ENCODE measurements at places on chromosomes 3 and 15.

DNA sequence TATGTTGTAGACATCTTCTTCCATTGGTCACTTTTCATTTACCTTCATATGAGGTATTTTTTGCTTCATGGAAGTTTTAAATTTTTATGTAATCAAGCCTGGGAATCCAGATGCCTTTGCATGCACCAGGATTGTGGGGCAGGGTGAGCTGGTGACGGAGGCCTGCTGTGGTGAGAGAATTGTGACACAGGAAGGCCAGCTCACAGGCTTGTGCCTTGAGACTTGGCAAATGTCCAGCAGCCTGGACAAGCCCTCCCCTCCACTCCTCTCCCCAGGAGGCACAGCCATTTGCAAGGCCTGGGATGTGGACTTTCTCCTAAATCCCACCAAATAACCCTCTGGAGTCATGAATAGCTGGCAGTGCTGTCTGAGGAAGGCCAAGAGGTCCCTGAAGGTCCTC lies 67.4 kb downstream of the RHCG start:
- DNase-seq: no peak

DNA sequence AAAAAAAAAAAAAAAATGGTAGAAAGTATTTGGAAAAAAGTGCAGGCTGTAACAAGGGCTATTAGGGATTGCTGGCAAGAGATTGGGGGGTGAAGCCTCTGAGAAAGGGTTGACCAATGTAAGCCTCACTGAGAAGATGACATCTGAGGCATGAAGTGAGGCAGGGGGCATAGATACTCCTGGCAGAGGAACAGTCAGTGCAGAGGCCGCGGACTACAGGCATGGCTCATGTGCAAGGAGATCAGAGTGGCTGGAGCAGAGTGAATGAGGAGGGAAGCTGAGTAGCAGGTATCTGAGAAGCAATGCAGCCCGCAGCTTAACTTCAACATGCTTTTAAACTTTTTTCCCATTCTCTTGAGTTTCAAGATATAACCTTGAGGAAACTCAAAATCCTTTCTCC lies 5.4 kb downstream of the FBXL22 start:
- DNase-seq: no peak

- no peak for DNase-seq
Observed at GRCh38 chr3:57163751-57164150, 1.4 kb downstream of the IL17RD start.

DNA sequence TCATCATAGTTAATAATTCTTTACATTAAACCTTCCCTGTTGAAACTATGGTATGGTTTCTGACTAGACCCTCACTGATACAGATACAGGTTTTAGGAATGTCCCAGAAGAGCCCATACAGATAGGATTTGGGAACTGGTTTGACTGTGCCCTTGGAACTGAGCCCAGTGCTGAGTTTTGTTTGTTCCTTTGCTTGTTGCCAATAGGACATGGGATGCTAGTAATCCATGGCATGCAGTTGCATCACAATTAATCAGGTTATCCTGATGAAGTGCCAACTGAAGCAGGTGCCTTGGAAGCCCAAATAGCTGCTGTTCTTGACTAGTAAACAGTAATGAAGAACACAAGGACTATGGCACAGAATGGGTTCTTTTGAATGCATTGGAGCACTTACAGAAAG lies 230.6 kb downstream of the NEK10 start:
- no peak for DNase-seq

DNA sequence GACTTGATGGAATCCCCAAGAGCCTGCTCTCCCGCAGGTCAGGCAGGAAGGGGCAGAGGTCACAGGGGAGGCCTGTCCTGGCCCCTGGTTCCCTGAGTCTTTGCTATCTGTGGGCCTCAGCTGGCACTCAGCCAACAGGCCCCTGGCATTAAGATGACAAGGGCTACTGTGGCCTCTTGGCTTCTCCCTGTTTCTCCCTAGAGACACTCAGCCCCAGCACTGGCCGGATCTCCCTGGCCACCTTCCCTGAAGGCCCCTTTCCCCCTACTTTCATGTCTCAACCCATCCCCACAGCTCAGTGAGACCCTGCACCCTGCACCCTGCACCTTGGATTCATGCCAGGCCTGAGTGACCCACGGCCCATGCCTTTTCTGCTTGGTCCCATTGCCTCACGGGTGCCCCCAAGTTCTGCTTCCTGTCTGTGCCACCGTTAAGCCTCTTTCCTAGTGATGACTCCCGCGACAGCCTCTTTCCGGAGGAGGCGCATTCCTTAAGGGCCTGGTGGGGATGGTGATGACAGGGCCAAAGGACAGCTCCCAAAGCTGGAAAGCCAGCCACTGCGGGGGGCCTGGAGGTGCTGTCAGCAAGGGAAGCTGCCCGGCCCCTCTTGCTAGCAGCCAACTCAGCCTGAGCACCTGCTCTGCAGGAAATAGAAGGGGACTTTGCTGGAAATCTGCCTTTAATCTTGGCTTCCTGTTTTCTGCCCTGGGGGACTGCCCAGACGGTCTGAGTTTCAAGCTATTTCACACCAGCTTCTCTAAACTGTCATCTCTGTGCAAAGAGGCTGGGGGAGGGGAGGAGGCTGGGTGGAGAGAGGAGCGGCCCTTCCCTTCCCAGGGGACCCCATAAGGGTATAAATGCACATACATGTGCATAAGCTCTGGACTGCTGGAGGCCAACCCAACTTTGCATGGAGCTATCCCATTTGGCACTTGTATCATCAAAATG lies 4.8 kb upstream of the CSK start:
- DNase-seq: no peak

GRCh38 chr3:120983321-120983665 lies 75.3 kb downstream of the STXBP5L start:
- no peak for DNase-seq

DNA sequence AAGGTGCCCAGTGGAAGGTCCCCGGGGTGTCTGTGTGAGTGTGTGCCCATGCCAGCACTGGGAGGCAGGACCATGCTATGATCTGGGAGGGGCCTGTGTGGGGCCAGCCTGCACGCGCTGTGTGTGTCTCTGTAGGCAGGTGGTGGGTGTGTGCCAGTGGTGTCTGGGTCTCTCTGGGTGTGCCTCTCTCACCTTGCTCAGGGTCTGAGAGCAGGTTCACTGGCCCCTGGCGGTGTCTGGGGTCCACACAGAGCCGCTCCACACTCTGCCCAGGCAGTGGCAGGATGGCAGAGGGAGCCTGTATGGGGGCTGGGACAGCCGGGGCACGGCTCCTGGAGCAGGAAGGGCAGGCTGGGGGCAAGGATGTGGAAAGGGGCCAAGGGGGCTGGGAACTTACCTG lies 12.6 kb downstream of the ITIH4 start:
- DNase-seq: no peak

Measured in stimulated activated CD8-positive, alpha-beta memory T cell treated with anti-CD3 and anti-CD28 coated beads, Interleukin-7, amount 100 ng/mL, for 4 hours (primary cell).